ENCODE measurements at places on chromosomes 7 and 10.

DNA sequence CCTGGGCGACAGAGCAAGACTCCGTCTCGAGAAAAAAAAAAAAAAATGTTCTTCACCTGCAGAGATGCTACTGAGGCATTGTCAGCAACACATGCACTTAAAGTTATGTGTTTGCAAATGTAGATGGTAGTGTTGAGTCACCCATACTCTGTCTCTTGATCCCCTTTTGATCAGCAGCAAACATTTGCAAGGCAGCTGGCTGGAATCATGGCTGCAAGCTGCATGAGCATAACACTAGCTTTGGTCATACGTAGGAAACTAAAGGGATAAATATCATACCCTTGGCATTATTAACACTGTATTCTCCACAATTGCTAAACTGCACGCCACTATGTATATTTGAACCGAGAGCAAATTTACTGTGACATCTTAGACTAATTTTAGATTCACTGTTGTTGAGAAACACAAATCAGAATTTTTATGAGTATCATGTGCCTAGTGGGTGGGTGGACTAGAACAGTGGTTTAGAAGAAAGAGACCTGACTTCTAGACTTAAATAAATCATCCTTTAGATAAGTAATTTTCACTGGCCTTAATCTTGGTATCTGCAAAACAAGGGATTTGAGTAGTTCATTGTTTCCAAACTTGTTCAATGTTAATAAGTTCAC, 229.3 kb upstream of the MEOX2 start:
- DNase-seq = no peak

DNA sequence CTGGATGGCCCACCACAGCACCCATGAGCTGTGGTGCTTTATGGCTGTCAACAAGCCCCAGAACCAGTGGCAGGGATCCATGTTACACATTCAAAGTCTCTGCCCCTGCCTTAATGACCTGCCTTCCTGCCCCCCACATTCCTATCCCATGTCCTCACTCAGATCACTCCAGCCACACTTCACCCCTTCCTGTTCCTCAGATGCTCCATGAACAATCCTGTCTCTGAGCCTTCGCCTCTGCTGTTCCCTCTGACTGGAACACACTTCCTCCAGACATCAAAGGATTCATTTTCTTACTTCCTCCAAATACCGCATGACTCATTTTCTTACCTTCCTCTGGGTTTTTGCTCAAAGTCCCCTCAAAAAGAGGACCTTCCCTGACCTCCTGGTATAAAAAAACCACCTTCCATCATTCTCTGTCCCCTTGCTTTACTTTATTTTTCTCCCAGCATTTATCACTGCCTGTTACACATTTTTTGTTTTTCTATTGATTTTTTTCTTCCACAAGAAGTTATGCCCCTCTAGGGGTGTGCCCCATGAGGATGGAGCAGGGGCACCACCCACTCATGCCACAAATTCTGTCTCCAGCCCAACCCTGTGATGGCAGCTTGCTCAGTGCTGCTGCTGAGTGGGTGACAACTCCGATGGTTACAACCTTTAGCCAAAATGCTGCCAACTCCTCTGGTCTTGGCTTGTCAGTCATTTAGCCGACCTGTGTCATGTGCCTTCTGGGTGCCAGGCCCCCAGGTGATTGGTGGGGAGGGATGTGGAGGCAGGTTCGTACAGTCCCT, 18.2 kb downstream of the COL13A1 start:
- no peak for DNase-seq

DNA sequence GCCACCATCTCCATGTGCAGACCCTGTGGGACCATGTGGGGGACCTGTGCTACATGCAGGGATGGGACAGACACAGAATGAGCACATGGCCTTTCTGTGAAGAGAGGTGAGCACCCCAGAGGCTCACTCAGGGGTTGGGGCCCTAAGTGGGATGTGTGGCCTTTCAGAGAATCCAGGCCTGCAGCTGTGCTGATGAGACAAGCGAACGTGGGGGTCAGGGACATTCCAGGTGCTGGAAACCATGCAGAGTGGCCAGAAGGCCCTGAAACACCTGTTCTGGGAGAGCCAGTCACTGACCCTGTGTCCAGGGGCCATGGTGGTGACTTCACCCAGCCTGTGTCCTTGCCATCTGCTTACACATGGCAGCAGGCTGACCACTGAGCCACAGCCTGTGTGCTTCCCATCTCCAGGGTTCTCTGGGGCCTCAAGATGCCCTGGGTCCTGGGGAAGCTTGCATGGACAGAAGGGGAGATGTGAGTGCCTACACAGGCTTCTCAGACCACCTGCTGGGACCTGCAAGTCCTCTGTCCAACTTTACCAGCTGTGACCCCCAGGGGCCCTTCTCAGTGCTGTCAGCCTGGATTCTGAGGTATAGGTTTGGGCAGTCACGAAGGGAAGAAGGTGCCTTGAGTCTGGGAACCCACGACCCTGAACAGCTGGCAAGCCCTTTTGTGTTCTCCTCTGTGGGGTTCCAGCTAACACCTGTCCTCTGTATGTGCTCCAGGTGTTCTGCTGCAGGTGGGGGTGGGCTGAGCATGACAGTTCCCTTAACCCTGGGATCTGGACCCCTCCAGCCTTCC, 17.6 kb downstream of the RAMP3 start:
- no peak for DNase-seq

DNA sequence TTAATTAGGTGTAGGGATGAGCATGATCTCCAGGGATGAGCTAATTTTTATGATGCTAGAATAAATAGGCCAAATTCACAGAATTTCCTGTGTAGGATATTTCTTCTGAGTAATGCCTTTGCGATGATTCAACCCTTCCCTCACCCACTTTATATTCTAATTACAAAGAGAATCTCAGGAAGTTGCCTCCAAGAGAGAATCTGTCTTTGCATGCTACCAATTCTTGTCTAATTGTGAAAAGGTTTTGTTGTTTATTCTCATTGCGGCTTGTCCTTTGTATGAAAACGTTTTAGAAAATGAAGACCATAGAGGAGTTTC, 6.3 kb downstream of the C7orf57 start:
- no peak for DNase-seq

GRCh38 chr7:94832051-94832450, 75.3 kb upstream of the PPP1R9A start:
- DNase-seq = no peak

- no peak for DNase-seq
These were observed 40.8 kb upstream of the CTBP2 start for GRCh38 chr10:125201108-125201524.

- DNase-seq = no peak
These were observed 314.3 kb upstream of the CELF2 start for GRCh38 chr10:10703382-10703781.

DNA sequence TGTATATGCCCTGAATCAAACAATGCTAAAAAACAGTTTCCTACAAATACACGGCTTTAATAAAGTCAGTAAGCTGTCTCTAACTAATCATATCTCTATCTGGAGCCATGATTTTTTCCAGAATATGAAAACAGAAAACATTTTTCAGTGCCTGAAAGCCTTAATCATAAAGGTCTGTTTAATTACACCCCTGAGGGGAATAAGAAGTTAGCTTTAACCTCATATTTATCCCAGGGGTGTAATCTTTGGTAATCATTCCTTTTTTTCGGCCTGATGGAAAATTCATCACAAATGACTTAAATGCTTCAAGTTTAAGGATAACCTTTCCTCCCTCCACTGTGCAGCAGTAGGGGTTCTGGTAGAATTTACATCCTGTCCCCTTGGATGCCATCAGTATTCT, 124.2 kb downstream of the ATE1 start:
- DNase-seq = no peak

- no peak for DNase-seq
These were observed 30.2 kb downstream of the ADRA2A start for GRCh38 chr10:111107023-111107422.

DNA sequence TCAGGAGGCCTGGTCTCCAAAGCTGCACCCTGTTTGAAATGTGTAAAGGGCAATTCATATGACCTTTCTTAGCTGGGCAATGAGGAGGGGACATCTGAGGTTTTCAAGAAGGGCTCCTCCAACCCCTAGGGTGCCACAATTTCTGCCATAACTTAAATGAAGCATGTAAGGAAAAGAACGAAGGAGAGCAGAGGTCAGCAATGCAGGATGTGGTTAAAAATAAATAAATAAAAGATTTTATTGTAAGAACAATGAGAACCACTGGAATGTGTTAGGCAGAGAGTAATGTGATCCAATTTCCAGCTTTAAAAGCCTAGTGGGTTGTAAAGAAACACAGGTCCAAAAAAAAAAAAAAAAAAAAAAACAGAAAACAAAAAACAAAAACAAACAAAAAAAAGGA, 673.1 kb downstream of the TNS3 start:
- no peak for DNase-seq

DNA sequence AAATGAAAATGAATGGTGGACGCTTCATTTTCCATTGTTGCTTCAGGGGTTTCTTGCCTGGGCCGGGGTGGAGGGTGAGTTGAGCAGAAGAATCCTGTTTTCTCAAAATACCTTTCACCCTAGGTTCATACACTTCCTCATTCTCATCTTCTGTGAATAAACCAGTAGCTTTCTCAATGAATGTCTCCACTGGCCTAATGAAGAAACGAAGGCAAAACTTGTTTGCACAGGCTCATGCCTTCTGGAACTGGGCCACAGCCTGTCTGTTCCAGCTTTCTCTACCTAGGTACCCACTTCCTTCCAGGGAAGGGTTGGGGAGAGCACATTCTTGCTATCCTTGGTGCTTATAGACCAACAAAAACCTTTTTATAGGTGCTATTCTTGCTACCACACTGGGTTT, 21.3 kb downstream of the STMP1 start:
- no peak for DNase-seq

- DNase-seq = no peak
These were observed 569 bp downstream of the SLC26A5 start for GRCh38 chr7:103445228-103446048.

- DNase-seq = no peak
These were observed 7.2 kb downstream of the GNB2 start for GRCh38 chr7:100680576-100681271.

- no peak for DNase-seq
These were observed 14.7 kb downstream of the CALCR start for GRCh38 chr7:93559639-93560491.

- DNase-seq = no peak
These were observed 95.4 kb downstream of the FAM53B start for GRCh38 chr10:124648738-124649137.

DNA sequence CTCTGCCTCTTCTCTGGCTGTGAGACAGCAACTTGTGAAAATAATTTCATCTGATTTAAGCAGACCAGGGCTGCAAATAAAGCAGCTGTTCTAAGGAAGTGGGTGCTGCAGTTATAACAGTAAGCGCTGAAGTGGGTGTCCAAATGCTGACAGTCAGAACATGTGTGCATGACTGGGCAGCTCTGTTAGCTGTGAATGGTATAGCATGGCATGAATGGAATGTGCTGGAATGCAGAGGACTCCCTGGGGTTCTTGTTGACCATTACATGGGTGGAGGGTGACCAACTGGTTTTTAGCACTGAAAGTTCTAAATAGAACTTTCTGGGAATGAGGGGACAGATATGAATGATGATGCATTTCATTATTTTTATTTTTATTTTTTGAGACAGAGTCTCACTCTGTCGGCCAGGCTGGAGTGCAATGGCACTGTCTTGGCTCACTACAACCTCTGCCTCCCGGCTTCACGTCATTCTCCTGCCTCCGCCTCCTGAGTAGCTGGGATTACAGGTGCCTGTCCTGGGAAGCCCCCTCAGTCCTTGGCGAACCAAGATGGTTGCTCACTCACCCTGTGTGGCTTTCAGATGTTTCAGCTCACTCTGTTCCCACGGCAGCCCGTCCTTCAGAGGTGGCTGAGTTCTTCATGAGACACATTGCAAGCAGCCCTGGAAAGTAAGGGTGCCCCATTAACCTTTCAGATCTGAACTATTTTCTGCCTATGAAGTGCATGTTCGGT, 319.8 kb upstream of the PHYHIPL start:
- DNase-seq = no peak

DNA sequence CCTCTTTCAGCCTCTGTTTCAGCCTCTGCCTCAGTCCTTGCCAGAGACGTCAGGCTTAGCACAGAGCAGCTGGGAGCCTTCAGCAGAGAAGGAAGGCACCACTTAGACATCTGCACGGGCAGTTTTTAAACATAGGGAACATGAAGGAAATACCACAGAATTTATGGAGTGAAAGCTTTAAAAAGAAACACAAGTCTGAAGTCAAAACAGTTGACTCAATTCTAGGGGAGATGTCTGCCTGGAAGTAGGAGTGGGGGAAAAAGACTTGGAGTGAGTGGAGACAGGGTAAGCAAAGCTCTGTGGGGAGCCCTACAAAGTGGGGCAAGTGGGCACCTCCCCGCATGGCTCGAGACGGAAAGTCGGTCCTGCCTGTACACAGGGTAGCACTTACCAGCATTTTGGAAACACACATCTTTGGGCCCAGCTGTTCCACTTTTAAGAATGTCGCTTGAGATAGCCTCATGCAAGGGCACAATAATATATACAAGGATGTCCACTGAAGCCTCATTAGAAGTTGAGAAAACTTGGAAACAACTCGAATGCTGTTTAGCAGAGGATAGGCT, 5.0 kb upstream of the TBXAS1 start:
- no peak for DNase-seq

DNA sequence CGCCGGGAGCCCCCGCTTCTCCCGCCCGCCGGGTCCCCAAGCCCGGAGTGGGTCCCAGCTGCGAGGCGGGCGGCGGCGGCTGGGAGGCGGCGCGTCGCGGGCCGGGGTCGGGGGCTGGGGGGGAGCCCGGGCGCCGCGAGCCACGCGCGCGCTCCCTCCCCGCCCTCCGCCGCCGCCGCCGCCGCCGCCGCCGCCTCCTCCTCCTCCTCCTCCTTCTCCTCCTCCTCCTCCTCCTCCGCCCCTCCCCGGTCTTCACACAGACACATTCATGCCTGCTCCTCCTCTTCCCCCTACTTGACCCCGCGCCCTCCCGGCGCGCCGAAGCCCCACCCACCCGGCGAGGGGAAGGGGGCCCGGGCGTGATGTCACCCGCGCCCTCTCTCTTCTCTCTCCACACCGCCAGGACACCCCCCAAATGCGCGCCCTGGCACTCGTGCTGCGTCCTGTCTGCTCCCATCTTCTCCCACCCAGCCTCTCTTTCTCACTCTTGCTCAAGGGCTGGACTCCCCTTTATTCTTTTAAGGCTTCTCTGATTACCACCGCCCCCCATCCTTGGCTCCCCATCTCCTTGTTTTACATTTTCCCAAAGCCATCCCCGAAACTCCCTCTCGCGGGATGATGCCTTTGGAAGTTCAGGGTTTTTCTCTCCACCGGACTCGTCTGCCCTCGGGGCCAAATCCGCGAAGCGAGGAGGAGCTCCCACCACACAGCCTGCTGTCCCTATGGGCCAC, 967 bp upstream of the GLI3 start:
- DNase-seq = no peak

DNA sequence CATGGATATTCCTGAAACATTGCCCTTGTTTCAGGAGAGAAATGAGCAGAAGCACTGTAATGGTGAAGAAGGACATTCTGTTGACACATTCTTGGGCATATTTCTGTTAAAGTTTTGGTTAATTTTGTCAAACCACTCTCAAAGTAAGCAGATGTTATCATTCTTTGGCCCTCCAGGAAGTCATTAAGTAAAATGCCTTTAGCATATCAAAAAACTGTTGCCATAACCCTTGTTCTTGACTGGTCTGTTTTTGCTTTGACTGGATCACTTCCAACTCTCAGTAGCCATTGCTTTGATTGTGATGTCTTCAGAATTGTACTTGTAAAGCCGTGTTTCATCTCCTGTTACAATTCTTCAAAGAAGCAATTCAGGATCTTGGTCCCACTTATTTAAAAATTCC, 404.3 kb upstream of the LRRTM3 start:
- no peak for DNase-seq
